ENCODE measurements at places on chromosomes 13 and 19. TPM values are rescaled to one million over a fixed set of nuclear protein-coding genes. Genes with fewer than 3 reads are reported as not detected.

- DNase-seq, result peak; percentile 46
Measured at GRCh38 chr19:41299755-41300089, 10.2 kb upstream of the CCDC97 start.

DNA sequence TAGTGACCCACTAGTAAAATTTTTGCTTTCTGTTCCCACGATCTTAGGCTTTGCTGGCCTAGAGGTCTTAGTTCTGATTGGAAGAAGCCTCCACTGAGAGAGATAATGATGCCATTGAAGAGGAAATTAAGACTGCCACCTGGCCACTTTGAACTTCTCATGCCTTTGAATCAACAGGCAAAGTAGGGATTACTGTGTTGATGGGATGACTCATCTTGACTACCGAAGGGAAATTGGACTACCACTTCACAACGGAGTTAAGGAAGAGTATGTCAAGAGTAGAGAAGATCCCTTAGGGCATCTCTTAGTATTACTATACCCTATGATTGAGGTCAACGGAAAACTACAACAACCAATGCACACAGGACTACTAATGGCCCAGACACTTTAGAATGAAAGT lies 12.7 kb upstream of the FREM2 start:
- DNase-seq, result no peak

DNA sequence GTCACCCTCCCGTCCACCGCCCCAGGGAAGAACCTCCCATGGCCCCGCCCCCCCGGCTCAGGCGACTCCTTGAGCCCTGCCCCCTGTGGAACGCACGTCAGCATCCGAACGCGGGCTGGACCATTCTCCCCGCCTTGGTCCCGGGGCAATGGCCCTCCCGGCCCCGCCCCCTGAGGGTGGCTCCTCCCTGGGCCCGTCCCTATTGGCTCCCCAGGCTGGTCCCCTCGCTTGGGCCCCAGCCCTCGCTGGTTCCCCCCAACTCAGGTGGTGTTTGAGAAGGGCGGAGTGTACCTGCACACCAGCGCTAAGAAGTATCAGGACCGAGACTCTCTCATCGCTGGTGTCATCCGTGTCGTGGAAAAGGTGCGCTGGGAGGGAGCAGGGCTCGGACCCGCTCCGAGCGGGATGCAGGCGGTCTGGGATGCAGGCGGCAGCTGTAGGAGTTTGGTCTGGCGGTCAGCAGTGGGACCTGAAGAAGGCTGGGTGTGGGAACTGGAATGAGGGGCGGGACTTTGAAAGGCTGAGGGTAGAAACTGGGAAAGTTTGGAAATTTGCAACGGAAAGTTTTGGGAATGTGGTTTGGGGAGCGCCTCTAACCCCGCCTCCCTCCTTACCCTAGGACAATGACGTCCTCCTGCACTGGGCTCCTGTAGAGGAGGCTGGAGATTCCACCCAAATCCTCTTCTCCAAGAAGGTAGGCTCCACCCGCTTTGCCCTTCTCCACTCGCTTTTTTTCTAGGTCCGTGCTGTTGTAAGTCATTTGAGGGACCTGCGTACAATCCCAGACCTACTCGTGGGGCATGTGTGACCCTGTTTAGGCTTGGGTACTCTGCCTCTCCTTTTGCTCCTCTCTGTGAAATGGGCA lies 609 bp downstream of the TBC1D17 start:
- peak; percentile 99 for DNase-seq

The UHRF1 gene
- 10.0 TPM for total RNA-seq

The EGLN2 gene
- 96.9 TPM for total RNA-seq

Data from left colon (tissue), 2 donors.